ENCODE measurements at places on chromosomes 3 and 15.

GRCh38 chr3:30913176-30913575 is 18.7 kb upstream of the GADL1 start:
- DNase-seq, result peak; percentile 35

- DNase-seq, result no peak
These were observed 7.5 kb downstream of the CSNK1G1 start for GRCh38 chr15:64348455-64348854.

DNA sequence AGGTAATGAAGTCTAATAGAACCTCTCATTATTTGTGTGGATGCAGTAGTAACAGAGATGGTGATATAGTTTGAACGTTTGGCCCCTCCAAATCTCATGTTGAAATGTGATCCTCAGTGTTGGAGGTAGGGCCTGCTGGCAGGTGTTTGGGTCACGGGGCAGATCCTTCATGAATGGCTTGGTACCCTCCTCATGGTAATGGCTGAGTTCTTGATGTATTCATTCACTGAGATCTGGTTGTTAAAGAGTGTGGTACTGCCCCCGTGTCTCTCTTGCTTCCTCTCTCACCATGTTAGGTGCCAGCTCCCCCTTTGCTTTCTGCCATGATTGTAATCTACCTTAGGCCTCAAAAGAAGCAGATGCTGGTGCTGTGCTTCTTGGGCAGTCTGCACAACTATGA is 606.8 kb downstream of the UNC13C start:
- DNase-seq, result no peak

GRCh38 chr3:143619231-143619630 is 229.0 kb downstream of the SLC9A9 start:
- DNase-seq, result no peak

- peak; percentile 66 for DNase-seq
These were observed 263.3 kb downstream of the ABHD5 start for GRCh38 chr3:43953814-43954692.

DNA sequence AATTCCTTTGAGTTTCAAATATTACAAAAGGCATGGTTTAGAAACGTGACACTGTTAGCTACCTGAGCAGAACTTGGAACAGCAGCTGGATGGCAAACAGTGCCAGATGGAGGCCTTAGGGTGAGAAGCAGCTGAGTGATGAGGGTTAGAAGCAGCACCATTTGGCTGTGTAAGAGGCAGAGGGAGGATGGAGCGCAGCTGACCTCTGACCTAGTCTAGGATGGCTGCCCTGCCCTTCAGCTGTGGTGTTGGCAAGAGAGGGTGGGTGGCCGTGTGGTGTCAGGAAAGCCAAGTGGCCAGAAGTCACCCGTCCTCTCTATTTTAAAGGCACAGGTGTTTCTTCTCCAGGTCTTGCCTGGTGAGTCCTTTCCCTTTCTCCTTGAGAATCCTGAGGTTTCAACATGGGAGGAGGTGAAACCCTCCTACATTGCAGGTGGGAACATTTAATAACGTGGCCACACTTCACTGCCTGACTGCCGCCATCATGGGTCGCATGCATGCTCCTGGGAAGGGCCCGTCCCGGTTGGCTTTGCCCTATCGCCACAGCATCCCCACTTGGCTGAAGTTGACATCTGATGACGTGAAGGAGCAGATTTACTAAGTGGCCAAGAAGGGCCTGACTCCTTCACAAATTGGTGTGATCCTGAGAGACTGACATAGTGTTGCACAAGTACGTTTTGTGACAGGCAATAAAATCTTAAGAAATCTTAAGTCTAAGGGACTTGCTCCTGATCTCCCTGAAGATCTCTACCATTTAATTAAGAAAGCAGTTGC is 17.6 kb downstream of the BCL2L10 start:
- DNase-seq, result no peak

DNA sequence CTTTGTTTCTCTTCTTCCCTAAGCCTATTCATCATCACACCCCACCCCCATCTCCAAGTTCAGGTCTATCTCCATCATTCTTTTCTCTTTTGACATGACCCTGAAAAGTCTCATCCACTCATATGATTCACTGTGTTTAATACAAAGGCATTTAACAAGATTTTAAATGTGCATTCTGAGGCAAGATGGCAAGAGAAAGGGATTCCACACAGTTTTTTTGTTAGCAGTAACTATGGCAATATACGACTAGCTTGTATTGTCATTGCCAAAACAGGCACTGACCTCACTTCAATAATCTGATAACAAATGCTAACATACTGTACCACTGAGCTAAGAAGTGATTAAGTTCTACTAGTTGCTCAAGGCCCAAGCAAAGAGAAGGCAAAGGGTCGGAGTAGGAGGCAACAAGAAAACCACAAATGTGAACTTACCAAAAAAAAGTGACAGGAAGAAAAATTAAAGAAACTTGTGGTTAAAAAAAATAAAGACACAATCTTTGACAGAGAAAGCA is 53.2 kb downstream of the FBN1 start:
- peak; percentile 58 for DNase-seq

GRCh38 chr3:184713040-184713355 is 1.1 kb upstream of the MAGEF1 start:
- DNase-seq, result no peak

DNA sequence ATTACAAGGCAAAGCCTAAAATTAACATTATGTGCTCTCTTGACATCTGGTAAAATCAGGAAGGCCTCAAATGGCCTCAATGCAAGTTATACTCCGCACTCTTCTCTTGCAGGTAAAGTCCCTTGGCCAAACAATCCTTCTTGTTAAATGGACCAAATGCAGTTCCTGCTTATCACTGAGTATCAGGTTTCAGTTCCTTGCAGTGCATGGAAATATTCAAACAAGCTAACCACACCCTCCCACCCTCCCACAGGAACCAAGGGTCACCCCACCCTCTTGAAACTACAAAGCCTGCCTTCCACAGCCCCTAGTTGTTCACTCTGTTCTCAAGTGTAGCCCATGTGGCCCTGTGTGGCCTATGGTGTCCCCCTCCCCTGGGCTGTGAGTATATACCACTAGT is 171.9 kb upstream of the CADPS start:
- no peak for DNase-seq

GRCh38 chr15:56824175-56824574 is 90.9 kb upstream of the ZNF280D start:
- no peak for DNase-seq

DNA sequence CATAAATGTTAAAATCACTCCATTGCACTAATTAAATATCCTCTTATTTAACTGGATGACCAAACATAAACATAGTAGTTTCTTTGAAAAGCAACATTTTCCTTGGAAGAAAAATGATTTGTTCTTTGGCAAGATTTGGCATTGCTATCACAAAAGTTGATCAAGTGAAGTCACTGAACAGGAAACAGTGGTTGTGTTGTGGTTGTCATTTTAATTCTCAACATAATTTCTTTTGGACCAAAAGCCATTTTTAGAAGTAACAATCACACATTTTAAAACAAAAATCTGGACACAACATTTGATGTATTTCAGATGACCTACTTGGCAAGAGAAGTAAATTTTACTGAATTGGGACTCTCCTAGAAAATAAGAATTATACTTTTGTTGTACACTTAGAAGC is 872.3 kb downstream of the ROBO1 start:
- no peak for DNase-seq

- DNase-seq, result peak; percentile 71
These were observed 289.7 kb upstream of the TPRG1 start for GRCh38 chr3:188881954-188882641.

DNA sequence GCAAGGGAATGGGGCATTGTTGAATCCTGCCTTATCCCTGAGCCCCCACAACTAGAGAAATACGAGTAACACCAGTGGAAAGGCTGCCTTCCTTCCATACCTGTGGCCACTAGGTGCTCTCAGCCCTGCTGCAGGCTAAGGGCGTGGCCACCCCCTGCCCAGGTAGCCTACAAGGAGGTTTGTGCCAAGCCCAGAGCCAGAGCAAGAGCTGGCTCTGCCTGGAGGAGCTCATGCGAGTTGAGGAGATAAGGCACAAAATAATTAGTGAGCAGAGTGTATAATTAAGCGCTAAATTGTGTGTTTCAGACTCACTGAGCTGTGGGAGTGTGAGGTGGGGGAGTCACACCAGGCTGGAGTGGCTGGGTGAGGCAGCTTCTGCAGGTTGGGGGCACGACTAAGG is 49.2 kb downstream of the TPRA1 start:
- DNase-seq, result no peak

DNA sequence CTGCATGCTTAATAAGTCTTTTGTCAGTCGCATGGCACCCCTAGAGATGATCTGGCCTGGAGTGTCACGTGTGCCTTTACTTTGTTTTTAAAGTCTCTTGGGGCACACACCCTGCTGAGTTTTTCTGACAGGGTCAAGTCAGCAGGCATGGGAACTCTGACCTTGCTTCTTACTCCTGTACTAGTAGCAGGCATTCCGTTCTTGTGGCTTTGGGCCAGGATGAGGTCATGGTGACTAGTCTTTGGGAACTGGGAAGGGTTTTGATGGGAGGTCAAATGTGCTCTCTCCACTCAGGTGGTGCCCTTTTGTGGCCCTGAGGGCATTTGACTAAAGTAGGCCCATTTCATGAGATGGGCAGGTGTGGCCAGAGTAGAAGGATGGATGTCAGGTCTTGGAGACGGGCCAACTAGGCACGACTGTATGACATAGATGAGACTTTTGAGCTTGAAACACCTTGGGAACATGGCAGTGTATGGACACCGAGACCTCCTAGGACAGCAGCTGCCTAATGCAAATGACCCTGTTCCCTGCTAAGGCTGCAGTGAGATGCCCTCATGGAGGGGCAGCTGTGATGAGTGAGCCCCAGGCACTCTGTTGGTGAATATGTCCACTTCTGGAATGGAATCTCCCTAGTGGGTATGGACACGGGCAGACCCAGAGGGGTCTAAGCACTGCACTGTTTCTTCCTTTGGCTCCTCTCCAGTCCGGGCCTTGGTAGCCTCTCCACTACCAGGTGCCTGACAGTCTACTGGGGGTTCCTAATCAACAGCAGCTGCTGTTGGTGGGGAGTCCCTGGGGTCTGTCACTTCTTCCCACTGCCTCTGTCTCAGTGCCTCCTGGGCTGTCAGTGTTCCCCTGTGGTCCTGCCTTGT is 16.4 kb downstream of the SRPRB start:
- peak; percentile 56 for DNase-seq

GRCh38 chr3:23129817-23130216 is 73.3 kb upstream of the UBE2E2 start:
- DNase-seq, result no peak

DNA sequence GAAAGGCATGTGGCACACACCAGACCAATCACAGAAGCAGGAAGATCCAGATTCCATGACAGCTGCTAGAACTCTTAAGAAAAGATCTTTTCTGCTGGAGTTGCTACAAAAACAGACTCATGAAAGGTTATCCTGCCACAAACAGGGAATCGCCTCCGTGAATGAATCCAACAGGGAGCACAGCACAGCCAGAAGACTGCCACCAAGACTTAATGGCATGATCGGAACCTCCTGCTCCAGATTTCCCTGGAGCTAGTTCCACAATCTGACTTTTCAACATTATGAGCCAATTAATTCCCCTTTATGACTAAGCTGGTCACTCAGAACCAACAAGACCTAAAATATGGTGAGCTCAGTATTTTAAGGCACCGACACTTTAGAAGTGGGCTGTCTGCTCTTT is 232.5 kb downstream of the FOXP1 start:
- DNase-seq, result no peak

DNA sequence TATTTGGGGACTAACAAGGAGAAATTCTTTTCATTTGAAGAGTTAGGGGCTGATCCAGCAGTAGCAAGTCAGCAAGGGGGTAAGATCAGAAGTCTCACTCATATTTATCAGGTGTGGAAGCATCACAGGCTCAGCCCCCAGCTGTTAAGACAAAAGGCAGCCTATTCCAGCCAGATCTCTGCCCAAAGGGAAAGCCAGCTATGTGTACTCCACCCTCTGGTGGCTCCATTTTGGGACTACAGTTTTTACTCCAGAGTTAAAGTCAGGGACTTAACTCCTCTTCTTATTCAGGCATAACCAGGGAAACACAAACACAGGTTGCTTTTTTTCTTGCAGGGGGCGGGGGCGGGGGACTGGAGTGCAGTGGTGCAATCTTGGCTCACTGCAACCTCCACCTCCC is 19.2 kb downstream of the UBP1 start:
- DNase-seq, result no peak

DNA sequence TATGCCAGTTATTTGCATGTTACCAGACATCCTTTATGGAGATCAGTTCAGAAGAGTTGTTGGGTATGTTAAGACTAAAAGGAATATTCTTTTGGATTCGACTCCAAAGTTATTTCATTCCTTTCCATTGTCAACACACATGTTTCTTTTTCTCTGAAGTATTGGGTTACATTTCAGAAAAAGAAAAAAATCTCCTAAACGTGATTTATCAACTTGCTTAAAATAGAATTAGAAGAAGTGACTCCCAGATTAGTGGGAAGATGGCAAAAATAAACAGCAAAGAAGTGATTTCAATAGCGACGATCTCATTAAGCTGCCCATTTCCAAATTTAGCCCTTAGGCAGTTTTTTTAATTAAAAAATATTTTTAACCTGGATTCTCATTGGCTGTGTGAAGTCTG is 85.4 kb downstream of the TIGIT start:
- DNase-seq, result no peak

DNA sequence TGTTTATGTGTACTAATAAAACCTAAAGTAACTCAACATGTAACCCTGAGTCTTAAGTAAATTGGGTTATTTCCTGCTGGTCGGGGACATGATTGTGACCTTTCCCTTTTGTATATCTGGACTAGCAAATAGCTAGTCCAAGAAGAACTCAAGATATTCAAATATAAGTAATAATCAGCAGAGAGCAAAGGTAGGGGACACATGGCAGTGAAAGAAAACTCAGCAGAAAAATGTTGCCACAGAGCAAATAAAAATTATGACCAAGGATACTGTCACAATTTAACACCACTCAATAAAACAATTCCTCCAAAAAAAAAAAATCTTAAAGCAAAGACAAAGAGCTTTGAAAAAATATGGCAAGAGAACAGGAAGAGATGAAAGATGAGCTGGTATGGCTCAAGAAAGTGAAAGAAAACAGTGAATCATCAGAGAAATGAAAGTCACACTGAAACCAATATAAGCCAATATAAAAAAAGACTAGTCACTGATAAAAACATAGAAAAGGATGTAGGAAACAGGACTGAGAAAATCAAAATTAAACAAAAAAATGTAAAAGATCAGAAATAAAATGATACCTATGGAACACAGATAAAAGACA is 43.4 kb downstream of the HLTF start:
- no peak for DNase-seq

Measured in HS-27A (cell line).